ENCODE measurements at places on chromosomes 12 and 14. TPM values are rescaled to one million over a fixed set of nuclear protein-coding genes. Genes with fewer than 3 reads are reported as not detected.

Gene EMP1
- total RNA-seq = 201 TPM

Gene CRIP1
- 7.7 TPM for total RNA-seq

Gene FIGNL2
- total RNA-seq = 0.12 TPM

Gene HCAR2
- not detected for total RNA-seq

Gene PXN
- total RNA-seq = 4.4 TPM

Gene RNASE7
- total RNA-seq = not detected

Gene TMEM120B
- 9.2 TPM for total RNA-seq

Gene ADAMTS20
- total RNA-seq = not detected

Gene CISTR
- not detected for total RNA-seq

Gene ANKS1B
- total RNA-seq = 0.94 TPM

Gene C12orf60
- total RNA-seq = 1.3 TPM

Gene SYNDIG1L
- not detected for total RNA-seq

Gene WIF1
- not detected for total RNA-seq

Gene CLEC7A
- total RNA-seq = not detected

Gene TMPRSS12
- not detected for total RNA-seq

Gene SAV1
- 10.4 TPM for total RNA-seq

Gene LRRK2
- 9.2 TPM for total RNA-seq

Gene RNASE4
- 20.3 TPM for total RNA-seq

Gene CMTM5
- not detected for total RNA-seq

Gene KIF21A
- total RNA-seq = 6.0 TPM

Gene GPR84
- not detected for total RNA-seq

Gene CHGA
- total RNA-seq = 0.59 TPM

Gene E2F7
- total RNA-seq = 3.0 TPM

Gene SLC25A47
- not detected for total RNA-seq

Gene NUAK1
- 75.3 TPM for total RNA-seq

Gene FGF6
- total RNA-seq = not detected

Gene SLCO1B1
- not detected for total RNA-seq

Gene DEGS2
- total RNA-seq = 0.12 TPM

Gene KRT82
- total RNA-seq = not detected

Gene CCDC175
- total RNA-seq = not detected

Gene STAB2
- total RNA-seq = not detected

Gene PPP4R3A
- total RNA-seq = 45.6 TPM

Gene PCED1B
- 1.2 TPM for total RNA-seq

Gene MSI1
- not detected for total RNA-seq

Gene RD3L
- total RNA-seq = not detected

Gene DLK1
- total RNA-seq = not detected

Gene TMCC3
- under 0.01 TPM for total RNA-seq

Gene KRT79
- total RNA-seq = not detected

Gene KRT8
- total RNA-seq = 0.70 TPM

Gene RTL1
- not detected for total RNA-seq

Gene CD4
- total RNA-seq = 0.23 TPM

Gene INSM2
- not detected for total RNA-seq

Gene IGF1
- total RNA-seq = not detected

Gene MYL2
- not detected for total RNA-seq

Gene CLEC4C
- total RNA-seq = not detected

Gene PLEK2
- total RNA-seq = 18.6 TPM

Gene CCDC38
- total RNA-seq = not detected

Gene VTI1B
- 75.7 TPM for total RNA-seq

Gene COX8C
- not detected for total RNA-seq

Gene AVPR1A
- not detected for total RNA-seq

Gene POTEM
- total RNA-seq = not detected

Gene LRP1-AS
- total RNA-seq = not detected

Gene TAS2R50
- 1.3 TPM for total RNA-seq

Gene RASSF3
- total RNA-seq = 22.1 TPM

All from smooth muscle cell of the coronary artery (primary cell).